H7 (cell line): ENCODE measurements at places on chromosomes 4 and X. TPM values are rescaled to one million over a fixed set of nuclear protein-coding genes. Genes with fewer than 3 reads are reported as not detected.

- no peak for DNase-seq
Observed at GRCh38 chr4:128658214-128658631, 151.3 kb upstream of the JADE1 start.

The ZNF674 gene
- 4.2 and 11.7 TPM in 2 replicates for total RNA-seq

GRCh38 chr4:180766944-180767729 lies 1476.1 kb upstream of the TENM3 start:
- no peak for DNase-seq

DNA sequence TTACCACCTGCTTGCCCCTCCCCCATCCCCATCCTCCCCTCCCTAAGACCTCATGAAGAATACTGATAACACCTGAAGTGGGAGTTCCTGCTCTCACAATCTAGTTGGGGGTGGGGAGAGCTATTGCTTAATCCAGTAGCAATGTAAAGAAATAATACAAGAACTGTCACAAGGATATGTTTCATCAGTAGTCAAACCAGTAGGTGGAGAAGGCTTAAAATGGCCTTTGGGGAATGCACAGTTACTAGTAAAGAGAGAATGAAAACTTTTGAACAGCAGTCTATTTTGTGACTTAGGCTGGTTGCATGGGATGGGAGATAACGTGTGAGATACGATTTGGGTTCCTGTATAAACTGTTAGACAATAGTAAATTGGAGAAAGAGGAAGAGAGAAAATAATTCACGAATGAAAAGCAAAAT lies 6.0 kb downstream of the GALNT7 start:
- peak; percentile 48 for DNase-seq

The VCX3B gene
- total RNA-seq = not detected in 2 replicates

GRCh38 chr4:44071959-44072955 lies 376.4 kb downstream of the KCTD8 start:
- no peak for DNase-seq

DNA sequence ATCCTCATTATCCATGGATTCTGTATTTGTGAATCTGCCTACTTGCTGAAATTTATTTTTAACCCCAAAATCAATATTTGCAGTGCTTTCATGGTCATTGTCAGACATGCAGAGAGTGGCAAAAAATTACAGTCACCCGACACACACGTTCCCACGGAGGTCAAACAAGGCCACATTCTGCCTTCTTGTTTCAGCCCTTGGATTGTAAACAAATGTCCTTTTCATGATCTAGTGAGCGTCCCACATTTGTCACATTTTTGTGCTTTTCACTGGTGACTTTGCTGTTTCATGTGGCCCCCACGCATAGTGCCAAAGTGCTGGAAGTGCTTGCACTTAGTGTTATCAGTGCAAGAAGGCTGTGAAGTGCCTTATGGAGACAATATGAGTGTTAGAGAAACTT lies 45.0 kb downstream of the SOD3 start:
- no peak for DNase-seq

GRCh38 chr4:24820541-24820940 lies 25.2 kb downstream of the SOD3 start:
- DNase-seq = no peak

GRCh38 chr4:108168160-108168670 lies 517 bp downstream of the LEF1 start:
- no peak for DNase-seq

- no peak for DNase-seq
Observed at GRCh38 chrX:131745942-131746489, 202.1 kb downstream of the OR13H1 start.

The PDCL2 gene
- not detected in 2 replicates for total RNA-seq

The ODAPH gene
- not detected in 2 replicates for total RNA-seq

- DNase-seq = no peak
Observed at GRCh38 chrX:7085879-7086278, 61.6 kb upstream of the STS start.
